Right cardiac atrium (tissue), 5 donors: ENCODE measurements at places on chromosomes 6 and 20. TPM values are rescaled to one million over a fixed set of nuclear protein-coding genes. Genes with fewer than 3 reads are reported as not detected.

Gene CCN5
- 102 TPM for polyA plus RNA-seq

DNA sequence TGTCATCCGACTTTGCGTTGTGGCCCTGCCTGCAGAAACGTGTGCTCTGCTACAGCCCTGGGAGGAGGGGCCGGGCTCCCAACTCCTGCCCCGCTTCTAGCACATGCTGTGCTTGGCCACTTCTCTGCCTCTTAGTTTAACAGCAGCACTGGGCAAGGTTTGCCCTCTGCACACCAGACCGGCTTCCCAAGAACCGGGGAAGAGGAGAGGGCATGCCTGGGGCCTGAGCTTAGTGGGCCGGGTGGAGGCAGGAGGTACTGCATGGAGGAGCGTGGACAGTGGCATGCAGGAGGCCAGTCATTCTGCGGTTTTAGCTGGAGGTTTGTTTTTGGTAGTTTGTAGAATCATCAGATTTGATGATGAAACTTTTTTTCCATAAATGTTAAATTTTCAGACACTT, 45.5 kb downstream of the CEP43 start:
- DNase-seq = no peak

Gene TMEM244
- not detected for polyA plus RNA-seq

DNA sequence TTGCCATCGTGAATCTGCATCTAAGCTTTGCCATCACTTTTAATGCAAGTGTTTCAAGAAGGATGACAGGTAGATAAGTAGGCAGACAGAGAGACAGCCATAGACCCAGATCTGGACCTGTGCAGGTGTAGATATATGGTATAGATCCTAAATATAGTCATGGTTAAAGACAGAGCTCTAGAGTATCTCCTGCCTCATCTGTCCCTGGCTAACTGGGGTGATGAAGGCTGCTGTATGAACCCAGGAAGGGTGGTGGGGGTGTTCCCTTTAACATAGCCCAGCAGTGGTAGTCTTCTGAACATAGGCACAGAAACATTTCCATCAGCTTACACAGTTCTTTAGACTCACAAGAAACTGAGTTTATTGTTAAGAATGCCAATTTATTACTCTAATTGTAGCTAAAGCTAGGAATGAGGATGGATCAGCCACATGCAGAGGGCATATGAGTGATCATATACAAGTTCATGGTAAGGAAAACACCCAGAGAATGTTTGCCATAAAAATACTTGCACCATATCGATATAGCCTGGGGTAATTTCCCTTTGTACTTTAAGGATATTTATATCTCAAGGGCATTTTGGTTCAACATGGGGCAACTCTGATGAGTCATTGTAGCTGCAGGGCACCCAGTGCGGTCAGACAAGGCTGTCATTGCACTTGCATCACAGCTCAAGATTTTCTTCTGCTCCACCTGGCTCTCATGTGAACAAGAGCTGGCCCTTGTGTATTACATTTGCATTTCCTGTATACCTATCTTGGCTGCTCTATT, 587.2 kb downstream of the EPM2A start:
- DNase-seq = no peak
